ENCODE measurements at places on chromosomes 4 and X.

- DNase-seq, result no peak
Observed at GRCh38 chr4:98935633-98936032, 6.7 kb upstream of the EIF4E start.

- no peak for DNase-seq
Observed at GRCh38 chr4:101419336-101420135, 72.2 kb upstream of the PPP3CA start.

DNA sequence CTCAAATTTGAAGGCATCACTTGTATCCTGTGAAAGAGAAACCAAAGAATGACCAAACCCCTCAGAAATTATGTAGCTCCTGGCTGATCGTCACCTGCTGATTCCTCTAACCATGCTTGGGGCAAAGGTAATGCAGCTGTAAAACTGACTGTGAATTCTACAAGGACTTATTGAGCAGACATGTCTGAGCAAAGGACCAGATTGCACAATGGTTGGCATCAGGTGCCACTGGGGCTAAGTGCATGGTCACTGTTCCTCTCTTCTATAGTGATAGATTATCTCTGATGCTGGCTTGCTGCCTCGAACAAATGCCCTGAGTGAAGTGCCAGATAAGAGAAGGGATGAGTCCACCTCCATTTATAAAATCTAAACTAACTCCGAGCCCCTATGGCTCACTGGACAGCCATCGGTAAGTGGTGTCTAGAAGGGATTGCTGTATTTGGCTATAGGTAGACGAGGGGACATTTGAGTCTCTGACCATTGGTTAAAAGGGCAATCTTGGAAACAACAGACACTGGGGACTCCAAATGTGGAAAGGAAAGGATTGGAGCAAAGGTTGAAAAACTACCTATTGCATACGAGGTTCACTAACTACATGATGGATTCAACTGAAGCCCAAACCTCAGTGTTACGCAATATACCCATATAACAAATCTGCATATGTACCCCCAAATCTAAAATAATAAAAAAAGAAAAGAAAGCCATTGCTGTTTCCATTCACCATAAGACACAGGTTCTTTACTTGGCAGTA, 110.7 kb upstream of the IGSF1 start:
- no peak for DNase-seq

DNA sequence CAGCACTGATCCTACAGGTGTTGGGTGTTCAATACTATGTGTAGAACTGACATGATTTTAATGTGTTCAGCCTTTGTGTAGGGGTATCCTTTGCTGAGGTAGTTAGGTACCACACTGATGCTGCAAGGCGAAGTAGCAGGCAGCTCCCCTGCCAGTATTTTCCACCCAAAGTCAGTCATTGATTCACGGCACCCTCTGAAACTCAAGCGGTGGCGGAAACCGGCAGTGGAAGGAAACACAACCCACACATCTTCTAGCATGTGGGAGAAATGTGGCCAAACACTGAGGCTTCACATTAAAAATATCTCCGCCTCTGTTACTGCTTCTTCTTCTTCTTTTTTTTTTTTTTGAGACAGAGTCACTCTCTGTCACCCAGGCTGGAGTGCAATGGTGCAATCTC, 126.3 kb downstream of the AASDH start:
- DNase-seq, result no peak
